ENCODE measurements at places on chromosomes 1 and 21.

DNA sequence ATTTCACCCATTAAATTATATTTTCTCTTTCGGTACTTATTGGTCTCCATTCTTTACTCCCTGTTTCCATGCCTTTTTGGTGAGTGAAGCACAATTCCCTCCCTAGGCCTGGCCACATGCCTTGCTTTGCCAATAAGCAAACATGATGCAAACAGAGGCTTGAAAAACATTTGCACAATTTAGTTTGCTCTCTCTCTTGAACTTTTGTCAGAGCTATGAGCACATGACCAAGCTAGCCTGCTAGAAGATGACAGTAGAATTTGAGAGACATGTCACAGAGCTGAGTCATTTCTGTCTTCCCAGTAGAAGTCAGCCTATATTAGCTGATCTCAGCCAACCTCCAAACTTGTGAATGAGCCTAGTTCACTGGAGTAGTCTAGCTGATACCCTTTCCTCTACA lies 24.6 kb downstream of the ANGPTL3 start:
- DNase-seq, result peak; percentile 83

DNA sequence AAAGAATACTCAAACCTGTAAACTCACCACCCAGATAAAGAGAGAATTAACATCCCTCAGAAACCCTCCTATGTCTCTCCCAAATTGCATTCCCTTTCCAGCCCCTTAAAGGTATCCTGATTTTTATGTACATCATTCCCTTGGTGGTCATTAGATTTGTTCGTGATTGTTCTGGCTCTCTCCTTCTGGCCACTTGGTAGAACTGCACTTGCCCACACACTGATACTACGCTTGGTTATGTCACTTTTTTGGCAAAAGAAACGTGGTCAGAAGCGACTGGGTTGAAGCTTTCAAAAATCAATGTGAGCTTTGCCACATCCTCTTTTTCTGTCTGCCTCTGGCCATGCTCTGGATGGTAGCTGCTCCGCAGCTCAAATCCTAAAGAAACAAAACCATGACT lies 76.3 kb downstream of the KRTAP19-8 start:
- no peak for DNase-seq

DNA sequence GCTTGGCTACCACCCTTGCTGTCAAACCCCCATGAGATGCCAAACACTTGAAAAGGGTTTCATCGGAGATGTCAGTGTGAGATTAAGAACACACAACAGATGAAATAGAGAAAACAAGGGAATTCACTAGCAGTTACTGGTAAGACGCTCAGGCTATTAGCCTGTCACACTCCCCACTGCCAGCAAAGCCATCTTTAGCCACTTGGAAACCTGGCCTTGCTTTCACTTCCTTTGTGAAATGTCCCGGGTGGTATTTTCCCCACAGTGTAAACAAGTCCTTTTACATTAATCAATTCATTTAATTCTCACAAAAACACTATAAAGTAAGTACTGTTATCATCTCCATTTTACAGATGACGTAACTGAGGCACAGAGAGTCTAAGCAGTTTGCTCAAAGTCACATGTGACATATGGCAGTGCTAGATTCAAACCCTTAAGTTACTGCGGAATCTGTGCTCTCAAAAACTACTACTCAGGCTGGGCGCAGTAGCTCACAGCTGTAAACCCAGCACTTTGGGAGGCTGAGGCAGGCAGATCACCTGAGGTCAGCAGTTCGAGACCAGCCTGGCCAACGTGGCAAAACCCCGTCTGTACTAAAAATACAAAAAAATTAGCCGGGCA lies 32.7 kb upstream of the KHDRBS1 start:
- DNase-seq, result no peak

DNA sequence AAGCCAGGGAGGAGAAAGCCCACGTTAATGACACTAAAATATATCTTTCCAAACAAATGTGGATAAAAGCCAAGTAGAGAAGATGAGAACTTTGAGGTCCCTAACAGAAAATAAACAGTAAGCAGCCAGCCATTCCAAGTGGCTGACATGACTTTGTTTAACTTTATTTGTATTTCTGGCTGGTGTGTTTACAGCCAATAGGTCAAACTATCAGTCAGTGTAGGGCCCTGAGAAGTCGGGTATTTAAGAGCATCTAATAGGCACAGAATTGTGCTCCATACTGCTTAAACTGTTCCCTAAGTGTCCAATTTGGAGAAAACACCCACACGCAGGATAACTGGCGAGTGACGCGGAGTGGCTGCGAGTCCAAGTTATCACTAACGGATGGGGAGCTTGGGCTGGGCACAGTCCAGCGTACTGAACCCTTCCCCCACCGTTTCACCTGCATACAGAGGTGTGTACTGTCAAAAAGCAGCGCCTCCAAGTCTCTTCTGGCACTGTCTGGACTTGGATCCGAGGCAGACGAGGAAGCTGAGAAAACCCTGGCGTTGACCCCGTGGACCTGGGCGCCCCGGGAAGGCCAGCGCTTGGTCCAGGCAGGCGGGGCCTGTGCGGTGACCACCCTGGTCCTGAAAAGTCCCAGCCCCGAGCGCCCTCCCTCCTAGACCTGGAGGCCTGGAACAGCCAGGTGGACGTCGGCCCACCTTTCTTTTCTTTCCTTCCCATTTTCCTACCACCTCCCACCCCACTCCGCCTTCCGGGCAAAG lies 662 bp upstream of the LGALS8 start:
- no peak for DNase-seq

DNA sequence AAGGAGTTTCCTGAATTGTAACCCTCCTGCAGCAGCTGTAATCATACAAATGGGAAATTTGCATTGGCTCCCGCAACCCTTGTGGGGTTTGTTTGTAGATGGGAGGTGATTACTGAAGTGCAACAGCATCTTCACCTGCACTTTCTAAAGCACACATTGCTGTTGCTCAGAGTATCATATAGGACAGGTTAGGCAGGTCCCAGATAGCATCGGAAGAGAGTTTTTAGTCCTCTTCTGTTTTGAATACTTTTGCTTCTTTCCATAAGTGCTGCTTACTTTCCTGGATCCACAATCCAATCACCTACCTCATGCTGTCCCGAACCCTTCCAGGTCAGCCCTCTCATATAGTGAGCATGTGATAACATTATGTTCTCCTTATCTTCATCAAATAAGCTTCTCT lies 300.4 kb downstream of the PTPRC start:
- no peak for DNase-seq

DNA sequence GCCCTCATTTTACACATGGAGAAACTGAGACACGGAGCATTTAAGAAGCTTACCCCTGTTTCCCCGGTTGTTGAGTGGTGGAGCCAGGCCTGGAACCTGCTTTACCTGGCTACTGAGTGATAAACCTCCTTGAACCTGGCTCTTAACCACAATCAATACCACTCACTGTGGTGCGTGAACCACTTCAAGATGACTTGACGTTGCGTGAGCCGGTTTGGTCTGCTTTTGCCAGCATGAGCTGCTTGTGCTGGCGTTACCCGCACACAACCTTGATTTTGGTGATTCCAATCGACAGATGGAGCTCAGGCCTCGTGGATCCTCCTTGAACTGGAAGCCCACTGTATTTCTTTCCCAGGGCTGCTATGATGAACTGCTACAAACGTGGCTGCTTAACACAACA lies 6.1 kb upstream of the TINAGL1 start:
- DNase-seq, result no peak

DNA sequence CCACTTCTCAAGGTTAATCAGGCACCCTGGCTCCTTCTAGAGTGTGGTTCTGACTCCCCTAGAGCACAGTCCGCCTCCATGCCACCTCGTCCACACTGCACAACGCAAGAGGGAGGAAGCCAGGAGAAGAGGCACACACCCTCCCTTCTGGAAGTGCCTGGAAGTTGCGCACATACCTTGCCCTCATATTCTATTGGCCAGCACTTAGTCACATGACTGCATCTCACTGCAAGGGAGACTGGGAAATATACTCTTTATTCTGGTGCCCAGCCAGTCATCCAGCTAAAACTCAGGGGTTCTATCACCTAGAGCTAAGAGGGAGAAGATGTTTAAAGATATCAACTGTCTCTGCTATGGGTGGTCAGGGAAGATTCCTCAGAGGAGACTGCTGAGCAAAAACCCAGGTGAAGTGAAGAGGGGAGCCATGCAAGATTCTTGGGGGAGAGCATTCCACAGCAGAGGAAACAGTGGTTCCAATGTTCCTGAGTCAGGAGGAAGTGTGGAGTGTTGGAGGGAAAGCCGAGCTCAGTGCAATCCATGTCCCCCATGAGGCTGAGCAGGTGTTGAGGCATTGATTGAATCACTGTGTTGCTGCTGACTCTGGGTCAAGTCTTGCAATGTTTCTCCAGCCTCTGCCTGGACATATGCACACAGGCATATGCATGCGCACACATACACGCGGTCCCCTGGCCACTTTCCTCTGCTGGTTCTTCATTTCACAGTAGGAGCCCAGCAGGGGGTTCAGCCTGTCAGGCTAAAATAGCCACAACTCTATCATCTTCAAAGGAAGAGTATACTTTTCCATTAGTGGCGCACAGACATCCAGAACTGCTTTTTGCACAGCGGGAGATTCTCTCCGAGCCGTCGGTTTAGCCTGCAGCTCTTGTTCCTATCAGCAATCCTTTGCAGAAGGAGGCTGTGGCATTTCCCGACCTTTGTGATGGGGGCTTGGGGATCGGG lies 22.3 kb upstream of the KLHDC7A start:
- no peak for DNase-seq

GRCh38 chr1:107415241-107415640 lies 274.4 kb downstream of the NTNG1 start:
- no peak for DNase-seq

DNA sequence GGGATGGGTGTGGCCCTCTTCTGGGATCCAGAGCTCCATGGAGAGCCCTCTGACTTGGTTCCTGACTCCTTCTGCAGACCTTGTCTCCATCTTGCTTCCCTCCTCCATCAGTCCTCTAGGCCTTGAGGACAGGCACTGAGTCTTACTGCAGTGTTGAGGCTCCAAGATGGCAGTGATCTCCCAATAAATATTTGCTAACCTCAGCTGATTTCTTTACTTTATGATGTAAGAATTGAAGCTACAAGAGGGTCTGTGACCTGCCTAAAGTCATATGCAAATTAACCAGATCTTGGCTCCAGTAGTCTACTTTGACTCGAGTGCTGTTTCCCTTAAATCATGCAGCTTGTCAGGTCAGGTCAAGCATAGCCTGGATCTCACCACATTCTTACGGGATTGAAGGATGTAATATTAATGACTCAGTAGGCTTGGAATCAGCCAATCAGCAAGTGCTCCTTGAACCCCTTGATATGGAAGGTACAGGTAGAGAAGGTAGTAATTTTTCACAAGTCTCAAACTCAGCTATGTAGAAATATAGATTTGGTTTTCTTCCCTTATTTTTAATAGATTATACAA lies 93.0 kb downstream of the CLIC6 start:
- DNase-seq, result no peak

- no peak for DNase-seq
Measured at GRCh38 chr1:169892176-169892926, 1.3 kb downstream of the SCYL3 start.

DNA sequence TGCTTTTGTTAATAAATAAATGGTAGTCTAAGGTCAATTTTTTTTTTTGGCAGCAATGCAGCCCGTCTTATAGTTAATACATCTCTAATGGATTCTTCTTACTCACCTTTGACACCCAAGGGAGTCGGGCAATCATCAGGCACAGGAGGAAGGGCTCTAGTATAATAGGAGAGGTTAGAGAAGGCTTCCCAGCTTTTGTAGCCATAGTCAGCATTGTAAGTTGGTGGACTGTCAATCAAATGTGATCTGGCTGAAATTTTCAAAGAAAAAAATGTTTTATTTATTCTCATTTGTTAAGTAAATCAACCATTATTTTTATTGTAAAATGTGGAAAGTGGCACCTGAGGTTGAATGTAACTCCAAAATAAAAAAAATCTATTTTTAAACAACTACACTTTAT lies 2.1 kb downstream of the PTGS2 start:
- no peak for DNase-seq

DNA sequence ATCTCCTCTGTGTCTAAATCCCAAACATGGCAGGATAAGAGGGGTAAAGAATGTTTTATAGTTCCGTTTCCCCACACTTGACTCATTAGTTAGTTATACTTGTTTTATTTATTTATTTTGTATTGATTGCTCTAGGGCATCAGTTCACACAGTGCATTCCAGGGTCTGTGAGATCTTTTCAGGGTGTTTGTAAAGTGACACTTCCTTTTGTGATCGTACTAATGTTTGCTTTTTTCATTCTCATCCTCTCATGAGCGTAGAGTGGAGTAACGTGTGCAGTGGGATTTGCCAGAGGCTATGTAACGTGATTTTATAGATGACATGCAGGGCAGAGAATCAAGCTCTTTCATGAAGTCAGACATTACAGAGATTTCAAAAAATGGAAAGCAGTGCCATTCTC lies 103.2 kb downstream of the SCCPDH start:
- DNase-seq, result no peak

- no peak for DNase-seq
Measured at GRCh38 chr1:99788896-99789295, 22.5 kb upstream of the FRRS1 start.

DNA sequence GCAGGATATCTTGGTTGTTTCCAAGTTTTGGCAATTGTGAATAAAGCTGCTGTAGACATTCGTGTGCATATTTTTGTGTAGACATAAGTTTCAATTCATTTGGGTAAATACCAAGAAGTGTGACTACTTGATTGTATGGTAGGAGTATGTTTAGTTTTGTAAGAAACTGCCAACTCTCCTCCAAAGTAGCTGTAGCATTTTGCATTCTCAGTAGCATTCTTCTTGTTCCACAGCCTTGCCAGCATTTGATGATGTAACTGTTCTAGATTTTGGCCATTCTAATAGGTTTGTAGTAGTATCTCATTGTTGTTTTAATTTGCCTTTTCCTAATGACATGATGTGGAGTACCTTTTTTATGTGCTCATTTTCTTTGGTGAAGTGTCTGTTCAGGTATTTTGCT lies 38.6 kb upstream of the PLA2G4A start:
- no peak for DNase-seq

GRCh38 chr1:228457396-228458176 lies 29.6 kb upstream of the RNF187 start:
- no peak for DNase-seq

DNA sequence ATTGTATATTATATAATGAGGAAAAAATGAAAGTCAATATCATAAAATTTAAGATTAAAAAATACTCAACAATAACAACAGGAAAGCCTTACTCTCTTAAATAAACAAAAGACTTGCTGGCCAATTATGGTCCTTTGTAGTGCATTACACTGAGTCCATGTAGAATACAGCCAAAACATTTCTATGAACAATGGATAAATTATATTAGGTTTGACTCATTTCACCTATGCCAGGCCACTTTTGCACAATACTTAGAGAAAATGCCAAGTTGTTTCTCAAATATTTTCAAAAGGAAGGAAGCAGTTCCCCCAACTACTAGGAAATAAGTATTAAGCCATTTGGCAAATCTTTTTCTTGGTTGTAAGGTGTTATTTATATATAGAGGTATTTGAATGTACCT lies 19.8 kb upstream of the UCK2 start:
- DNase-seq, result no peak

- DNase-seq, result no peak
Measured at GRCh38 chr1:229986737-229987337, 80.2 kb upstream of the GALNT2 start.

GRCh38 chr1:30991862-30992606 lies 73.5 kb downstream of the PUM1 start:
- peak; percentile 86 for DNase-seq

- no peak for DNase-seq
Measured at GRCh38 chr1:30518186-30518585, 205.2 kb downstream of the MATN1 start.
